ENCODE measurements at places on chromosomes 11 and 22.

GRCh38 chr22:31094021-31094551, 13.0 kb downstream of the SMTN start:
- DNase-seq, result no peak

DNA sequence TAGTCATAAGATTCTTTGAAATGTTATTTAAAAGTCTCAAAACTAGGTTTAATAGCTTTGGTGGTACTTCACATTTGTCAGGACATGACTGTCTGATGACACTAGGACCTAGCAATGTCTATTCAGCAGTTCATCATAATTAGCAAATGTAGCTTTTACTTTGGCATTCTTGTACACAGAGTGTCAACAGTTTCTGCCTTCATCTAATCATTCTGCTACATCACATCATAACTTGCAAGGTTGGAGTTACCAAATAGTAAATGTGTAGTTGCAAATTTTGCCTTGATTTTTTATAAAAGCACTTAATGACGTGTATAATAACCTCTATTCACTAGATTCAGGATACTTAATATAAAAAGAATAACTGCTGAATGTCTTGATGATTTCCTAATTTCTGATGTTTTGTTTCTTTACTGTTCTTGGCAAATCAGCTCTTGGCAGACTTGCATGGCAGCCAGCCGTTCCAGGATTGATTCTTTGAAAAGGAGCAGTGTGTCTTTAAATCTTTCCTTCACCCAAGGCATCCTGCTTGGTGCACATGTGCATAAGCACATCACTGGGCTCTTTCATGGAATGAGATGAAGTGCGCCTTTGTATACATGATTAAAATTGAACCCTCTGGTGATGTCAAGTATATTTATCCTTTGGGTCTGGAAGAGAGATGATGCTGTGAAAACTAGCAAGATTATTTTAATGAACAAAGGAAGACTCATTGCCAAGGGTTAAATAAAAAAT, 12.2 kb downstream of the FBXO7 start:
- DNase-seq, result no peak

GRCh38 chr22:38397189-38398085, 57.6 kb downstream of the KCNJ4 start:
- no peak for DNase-seq

- no peak for DNase-seq
Observed at GRCh38 chr11:57552479-57552878, 15.0 kb downstream of the UBE2L6 start.

DNA sequence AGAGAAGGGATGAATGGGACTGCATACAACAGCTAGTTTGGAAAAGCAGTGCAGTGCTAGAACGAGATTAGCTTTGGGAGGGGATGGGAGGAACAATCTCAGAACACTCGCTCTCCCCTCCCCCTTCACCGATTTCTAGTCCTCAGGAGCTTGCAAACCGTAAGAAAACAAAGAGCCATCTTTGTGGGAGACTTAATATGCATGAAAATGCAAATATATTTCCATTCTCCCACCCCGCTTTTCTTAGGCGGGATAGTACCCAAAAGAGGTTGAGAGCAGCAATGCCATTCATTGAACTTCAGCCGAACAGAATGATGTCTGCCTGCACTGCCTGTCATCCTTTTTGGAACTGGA, 1.1 kb downstream of the SPINDOC start:
- no peak for DNase-seq

- no peak for DNase-seq
Observed at GRCh38 chr22:49785046-49785521, 42.6 kb downstream of the BRD1 start.

- DNase-seq, result peak; percentile 80
Observed at GRCh38 chr22:33920927-33921524, 750 bp upstream of the LARGE1 start.

DNA sequence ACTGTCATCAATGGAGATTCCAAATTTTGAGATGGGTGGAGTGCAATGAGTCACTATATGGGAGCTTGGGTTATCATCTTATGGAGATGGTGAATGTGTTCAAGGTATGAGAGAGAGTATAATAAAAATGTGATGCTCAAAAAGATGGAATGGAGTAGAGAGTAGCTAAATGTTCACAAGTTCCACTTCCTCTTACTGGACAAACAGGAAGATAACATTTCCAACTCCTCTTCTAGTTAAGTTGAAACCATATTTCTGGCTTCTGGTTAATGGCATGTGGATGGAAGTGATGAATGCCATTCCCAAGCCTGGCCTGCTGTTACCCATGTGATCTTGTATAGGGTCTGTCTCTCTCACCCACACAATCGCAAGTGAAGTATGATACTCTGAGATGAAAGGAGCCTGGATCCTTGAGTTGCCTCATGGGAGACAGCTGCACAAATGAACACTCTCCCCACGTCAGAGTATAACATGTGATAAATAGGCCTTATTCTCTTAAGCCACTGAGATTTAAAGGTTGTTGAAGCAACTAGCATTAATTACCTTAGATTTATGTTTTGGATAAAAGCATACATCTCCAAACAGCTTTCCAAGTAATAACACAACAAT, 111.0 kb downstream of the RAB38 start:
- no peak for DNase-seq

DNA sequence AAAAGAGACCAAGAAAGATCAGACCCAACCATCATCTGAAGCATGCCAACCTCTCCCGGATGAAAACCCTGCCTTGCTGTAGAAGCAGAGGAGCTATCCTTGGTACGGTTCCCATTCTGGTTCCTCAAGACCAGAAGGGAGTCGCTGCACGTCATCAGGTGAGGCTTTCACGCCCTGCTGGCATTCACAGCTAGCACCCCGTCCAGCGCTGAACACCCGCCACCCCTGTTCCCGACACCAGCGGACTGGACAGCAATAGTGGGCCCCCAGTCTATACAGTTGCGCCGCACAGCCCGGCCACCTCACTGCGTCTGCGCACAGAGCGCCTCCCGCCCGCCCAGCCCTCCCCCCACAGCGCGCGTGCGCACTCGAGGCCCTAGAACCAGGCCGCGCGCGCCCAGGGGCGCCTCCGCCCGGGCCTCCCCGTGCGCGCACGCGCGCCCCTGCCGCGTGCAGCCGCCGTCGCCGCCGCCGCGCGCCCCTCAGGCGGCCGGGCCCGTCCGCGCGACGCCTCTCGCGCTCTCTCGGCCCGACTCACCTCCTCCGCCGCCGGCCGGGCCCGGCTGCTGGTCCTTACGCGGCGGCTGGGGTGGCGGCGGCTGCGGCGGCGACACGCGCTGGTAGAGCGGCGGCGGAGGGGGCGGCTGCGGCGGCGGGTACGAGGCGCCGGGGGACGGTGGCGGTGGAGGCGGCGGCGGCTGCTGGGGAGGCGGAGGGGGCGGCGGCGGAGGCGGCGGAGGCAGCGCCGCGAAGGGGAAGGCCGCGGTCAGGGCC, 706 bp downstream of the SF1 start:
- peak; percentile 47 for DNase-seq

GRCh38 chr11:2436013-2436520, 8.2 kb downstream of the TRPM5 start:
- DNase-seq, result no peak

- no peak for DNase-seq
Observed at GRCh38 chr11:79864882-79865281, 424.1 kb upstream of the TENM4 start.

DNA sequence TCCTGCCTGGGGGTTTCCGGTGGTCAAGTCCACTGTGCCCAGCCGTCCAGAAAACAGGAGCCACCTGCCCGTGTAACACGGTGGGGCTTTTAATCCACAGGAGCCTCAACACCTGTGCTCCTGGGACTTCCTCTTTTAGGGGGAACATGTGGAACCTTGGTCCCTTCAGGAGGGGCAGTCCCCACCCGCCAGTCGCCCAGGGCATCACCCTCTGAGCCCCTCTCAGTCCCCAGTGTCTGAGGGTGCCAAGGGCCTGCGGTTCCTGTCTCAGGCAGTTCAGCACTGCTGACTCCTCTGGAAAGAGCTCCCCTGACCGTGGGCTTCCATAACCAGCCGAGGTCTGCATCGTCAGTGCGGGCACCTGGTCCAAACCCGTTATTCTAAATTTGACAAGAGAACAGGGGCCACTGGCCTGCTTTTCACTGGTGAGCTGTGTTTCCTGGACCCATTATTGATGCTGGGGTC, 15.8 kb downstream of the KRTAP5-5 start:
- DNase-seq, result no peak

GRCh38 chr11:117199916-117200812, 994 bp downstream of the TAGLN start:
- DNase-seq, result no peak

DNA sequence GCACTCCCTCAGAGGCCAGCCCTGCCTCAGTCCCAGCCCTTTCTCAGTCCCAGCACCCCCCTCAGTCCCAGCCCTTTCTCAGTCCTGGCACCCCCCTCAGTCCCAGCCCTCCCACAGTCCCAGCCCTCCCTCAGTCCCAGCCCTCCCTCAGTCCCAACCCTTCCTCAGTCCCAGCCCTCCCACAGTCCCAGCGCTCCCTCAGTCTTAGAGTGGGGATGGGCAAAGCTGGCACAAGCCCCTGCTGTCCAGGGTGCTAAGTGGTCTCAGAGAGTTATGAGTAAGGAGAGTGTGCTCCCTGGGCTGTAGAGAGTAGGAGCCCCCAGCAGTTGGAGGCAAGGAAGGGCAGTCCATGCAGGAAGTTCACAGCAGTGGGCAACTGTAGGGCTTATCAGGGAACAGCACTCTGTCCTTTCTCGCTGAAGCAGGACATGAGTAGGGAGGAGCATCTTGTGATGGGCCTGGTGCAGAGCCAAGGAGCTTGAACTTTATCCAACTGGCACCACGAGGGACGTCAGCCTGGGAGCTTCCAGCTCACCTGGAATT, 51.4 kb upstream of the CRYBB3 start:
- DNase-seq, result no peak

GRCh38 chr22:19823191-19823901, 31.3 kb downstream of the GNB1L start:
- no peak for DNase-seq

DNA sequence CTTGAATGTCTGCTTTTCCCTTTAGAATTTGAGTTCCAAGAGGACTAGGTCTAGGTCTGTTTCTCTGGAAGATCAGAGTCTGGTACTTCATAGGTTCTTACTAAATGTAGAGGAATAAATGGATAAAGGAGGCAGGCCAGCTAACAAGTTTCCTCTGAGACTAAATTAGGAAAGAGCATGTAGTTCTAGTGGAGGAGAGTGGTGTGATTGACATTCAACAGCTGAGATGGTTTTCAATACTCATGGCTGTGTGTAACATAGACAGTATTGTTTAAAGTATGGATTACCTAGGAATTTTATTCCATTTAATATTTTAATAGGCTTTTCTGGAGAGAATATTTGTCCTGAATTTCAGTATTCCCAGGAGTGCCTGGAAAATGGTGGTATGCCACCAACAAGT, 364.7 kb downstream of the METTL15 start:
- no peak for DNase-seq

DNA sequence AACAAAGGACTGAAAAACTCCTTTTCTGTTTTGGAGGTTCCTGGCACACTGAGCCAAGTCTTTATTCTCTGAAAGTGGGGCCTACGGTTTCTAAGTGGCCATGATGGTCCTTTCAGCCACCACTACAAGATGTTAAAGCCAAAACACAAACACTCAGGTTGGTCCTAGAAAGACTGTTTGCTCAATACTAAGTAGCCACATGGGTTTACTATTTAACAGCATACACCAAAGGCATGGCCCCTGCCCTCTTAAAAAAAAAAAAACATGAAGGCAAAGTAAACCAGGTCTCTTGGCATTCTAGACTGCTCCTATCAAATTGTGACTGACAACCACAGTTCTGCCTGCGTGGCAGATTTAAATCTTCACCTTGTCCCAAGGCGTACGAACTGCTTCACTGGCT, 123.6 kb upstream of the BID start:
- DNase-seq, result no peak

GRCh38 chr11:13009921-13010748, 1.0 kb downstream of the RASSF10 start:
- no peak for DNase-seq

Data from activated naive CD8-positive, alpha-beta T cell treated with anti-CD3 and anti-CD28 coated beads, Interleukin-2, amount 50 U/mL, for 16 hours (primary cell).